GM23338 (cell line): ENCODE measurements at places on chromosomes 6 and 20. TPM values are rescaled to one million over a fixed set of nuclear protein-coding genes. Genes with fewer than 3 reads are reported as not detected.

C20orf202 gene
- polyA plus RNA-seq = 0.17 TPM in 1 of 2 replicates, not detected in the other

GRCh38 chr6:53756396-53756795, 38.4 kb upstream of the LRRC1 start:
- H3K27ac ChIP-seq = no peak overlapping the region
- H3K27me3 ChIP-seq = no peaks in the 10 kb centered on the region
- no peaks in the 10 kb centered on the region for H3K36me3 ChIP-seq
- no peak overlapping the region for H3K4me3 ChIP-seq
- no peak for DNase-seq

DNA sequence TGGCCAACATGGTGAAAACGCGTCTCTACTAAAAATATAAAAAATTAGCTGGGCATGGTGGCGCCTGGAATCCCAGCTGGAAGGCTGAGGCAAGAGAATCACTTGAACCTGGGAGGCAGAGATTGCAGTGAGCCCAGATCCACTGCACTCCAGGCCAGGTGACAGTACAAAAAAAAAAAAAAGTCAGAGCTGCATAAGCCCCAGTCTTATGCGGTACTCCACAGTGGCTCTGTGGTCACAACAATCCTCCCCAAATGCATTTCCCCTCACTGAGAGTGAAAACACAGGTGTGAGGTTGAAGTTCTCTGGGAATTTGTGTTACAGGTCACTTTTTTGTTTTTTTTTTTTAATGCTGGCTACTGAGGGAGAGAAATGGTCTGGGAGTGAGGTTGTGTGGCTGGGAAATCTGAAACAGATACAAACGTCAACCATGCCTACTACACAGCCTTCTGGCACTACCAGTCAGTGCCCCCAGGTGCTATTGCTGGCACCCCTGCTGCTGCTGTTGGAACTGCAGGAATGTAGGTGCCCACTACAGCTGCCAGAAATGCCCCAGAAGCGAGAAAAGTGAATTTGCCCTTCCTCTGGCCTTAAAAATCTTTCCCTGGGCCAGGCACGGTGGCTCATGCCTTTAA, 5.7 kb downstream of the MRPS26 start:
- H3K27me3 ChIP-seq = no peaks in the 10 kb centered on the region
- peak overlapping the region; percentile 39; the same call in 1 of the 2 replicates for H3K27ac ChIP-seq
- no peak overlapping the region for H3K4me3 ChIP-seq
- H3K36me3 ChIP-seq = peaks cover 18% of the 10 kb centered on the region; the same call in 1 of the 2 replicates
- DNase-seq = no peak
- H3K4me1 ChIP-seq = no peaks in the 10 kb centered on the region

- no peak overlapping the region for H3K4me3 ChIP-seq
- no peak overlapping the region for H3K27ac ChIP-seq
- H3K27me3 ChIP-seq = no peaks in the 10 kb centered on the region
- no peak for DNase-seq
Observed at GRCh38 chr6:126812651-126813050, 305.8 kb upstream of the RSPO3 start.

GRCh38 chr20:38110525-38111178, 54.4 kb downstream of the TGM2 start:
- H3K36me3 ChIP-seq = no peaks in the 10 kb centered on the region
- no peak overlapping the region for H3K27ac ChIP-seq
- no peak overlapping the region for H3K4me3 ChIP-seq
- no peak for DNase-seq
- H3K4me1 ChIP-seq = no peaks in the 10 kb centered on the region
- no peaks in the 10 kb centered on the region for H3K27me3 ChIP-seq

- no peaks in the 10 kb centered on the region for H3K4me1 ChIP-seq
- no peaks in the 10 kb centered on the region for H3K27me3 ChIP-seq
- H3K27ac ChIP-seq = no peak overlapping the region
- DNase-seq = peak; percentile 88
- H3K36me3 ChIP-seq = 0 out of 2 replicates have a peak, but pooled peaks cover 6% of the 10 kb centered on the region
Observed at GRCh38 chr6:132768051-132768517, 10.4 kb upstream of the VNN2 start.

DNA sequence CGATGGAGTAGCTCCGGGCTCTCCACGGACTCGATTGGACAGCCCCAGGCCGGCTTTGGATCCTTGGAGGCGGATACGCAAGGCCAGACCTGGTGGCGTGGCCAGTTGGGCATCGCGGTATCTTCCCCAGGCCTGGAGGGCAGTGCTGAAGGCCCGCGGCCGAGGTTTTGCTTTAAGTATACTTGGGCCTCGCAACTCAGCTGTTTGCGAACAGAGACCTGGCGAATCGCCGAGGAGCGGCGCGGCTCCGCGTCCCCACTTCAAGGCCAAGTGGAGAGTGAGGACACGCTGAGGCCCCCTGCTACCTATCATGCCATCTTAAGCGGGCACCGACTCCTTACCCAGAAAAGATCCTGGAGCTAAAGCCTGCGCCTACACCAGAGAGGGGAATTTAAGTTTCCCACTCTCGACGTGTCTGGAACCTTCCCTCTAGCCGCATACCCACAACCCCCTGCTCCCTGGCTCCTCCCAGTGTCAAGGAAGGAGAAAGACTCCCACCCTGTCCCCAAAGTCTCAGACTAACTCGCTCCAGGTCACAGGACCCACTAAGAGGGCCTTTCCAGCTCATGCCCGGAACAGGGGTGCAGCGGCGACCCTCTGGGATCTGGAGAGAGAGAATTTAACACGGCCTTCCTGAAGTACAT, 4.1 kb downstream of the LINC00237 start:
- DNase-seq = peak; percentile 73
- peak overlapping the region; percentile 67 for H3K4me3 ChIP-seq
- no peak overlapping the region for H3K27ac ChIP-seq
- H3K4me1 ChIP-seq = peaks cover 52% of the 10 kb centered on the region
- no peaks in the 10 kb centered on the region for H3K36me3 ChIP-seq
- peaks cover 100% of the 10 kb centered on the region for H3K27me3 ChIP-seq

RBPJL gene
- polyA plus RNA-seq = 0.42 and 0.44 TPM in 2 replicates

GRCh38 chr6:113169484-113169883, 687.7 kb upstream of the MARCKS start:
- DNase-seq = no peak
- H3K27ac ChIP-seq = no peak overlapping the region
- no peak overlapping the region for H3K4me3 ChIP-seq

DNA sequence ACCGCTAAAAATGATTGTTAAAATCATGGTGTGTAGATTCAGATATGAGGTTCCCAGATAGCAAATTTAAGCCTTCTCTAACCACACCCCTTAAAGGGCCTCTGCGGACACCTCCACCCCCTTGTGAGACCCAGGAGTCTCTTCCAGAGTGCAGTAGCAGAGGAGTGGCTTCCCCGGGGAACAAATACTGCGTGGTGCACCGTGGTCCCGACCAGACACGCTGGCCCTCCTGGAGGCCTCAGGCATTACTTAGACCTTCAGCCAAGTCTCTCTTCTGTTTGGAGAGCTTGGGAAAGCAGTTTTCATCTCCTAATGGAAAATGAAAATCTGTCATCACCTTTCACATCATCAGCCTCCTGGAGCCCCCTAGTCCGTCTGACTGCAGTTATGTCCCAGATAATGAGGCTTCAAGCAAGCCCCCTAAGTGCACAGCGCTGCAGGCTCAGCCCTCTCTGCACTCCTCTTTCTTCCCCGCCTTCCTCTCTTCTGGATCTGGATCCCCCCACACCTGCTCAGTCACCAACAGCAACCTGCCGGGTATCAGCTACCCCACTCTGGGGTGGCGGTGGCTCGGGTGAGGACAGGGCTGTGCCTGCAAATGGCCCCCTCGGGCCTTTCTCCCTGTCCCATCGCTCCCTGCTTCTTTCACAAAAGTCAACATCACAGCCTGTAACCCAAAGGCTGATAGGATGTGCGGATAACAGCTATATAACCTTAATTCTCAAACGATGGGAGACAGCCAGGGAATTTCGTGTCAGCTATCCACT, 58.8 kb upstream of the TAGAP start:
- peak; percentile 31 for DNase-seq
- no peaks in the 10 kb centered on the region for H3K27me3 ChIP-seq
- H3K4me1 ChIP-seq = peaks cover 7% of the 10 kb centered on the region; the same call in 1 of the 2 replicates

PROKR2 gene
- 1.8 and 1.9 TPM in 2 replicates for polyA plus RNA-seq

- H3K27ac ChIP-seq = no peak overlapping the region
- H3K4me3 ChIP-seq = peak overlapping the region; percentile 76
- peaks cover 12% of the 10 kb centered on the region for H3K4me1 ChIP-seq
- no peaks in the 10 kb centered on the region for H3K36me3 ChIP-seq
Observed at GRCh38 chr6:84773431-84774156, 9.2 kb upstream of the TBX18 start.

SAMD10 gene
- polyA plus RNA-seq = 2.1 and 3.2 TPM in 2 replicates

SYTL3 gene
- polyA plus RNA-seq = not detected in 2 replicates

LYRM4 gene
- polyA plus RNA-seq = 61.6 and 62.0 TPM in 2 replicates

GHRH gene
- 0.40 TPM in 1 of 2 replicates, not detected in the other for polyA plus RNA-seq

DNA sequence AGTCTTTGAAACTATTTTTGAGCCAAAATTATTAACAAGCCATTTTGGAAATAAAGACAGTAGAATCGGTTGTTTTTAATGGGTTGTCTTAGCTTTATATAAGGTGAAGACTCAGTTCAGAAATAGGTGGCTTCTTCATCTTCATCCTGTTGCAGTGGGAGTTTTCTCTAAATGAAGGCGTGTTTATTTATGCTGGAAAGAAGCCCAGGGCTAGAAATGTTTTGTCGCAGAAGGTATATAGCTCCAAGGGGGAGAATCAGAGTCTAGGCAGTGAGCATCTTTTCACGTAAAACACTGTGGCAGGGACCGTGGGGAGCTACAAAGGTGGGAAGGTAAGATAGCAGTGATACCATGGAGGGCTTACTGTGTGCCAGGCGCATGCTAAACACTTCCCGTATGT, 34.3 kb downstream of the FARS2 start:
- no peak overlapping the region for H3K4me3 ChIP-seq
- H3K36me3 ChIP-seq = no peaks in the 10 kb centered on the region
- H3K4me1 ChIP-seq = peaks cover 13% of the 10 kb centered on the region
- no peak overlapping the region for H3K27ac ChIP-seq
- H3K27me3 ChIP-seq = no peaks in the 10 kb centered on the region

GRCh38 chr20:23106271-23106851, 20.2 kb upstream of the CD93 start:
- H3K36me3 ChIP-seq = no peaks in the 10 kb centered on the region
- no peaks in the 10 kb centered on the region for H3K27me3 ChIP-seq
- no peak overlapping the region for H3K4me3 ChIP-seq
- no peak overlapping the region for H3K27ac ChIP-seq
- DNase-seq = peak; percentile 32
- no peaks in the 10 kb centered on the region for H3K4me1 ChIP-seq

MLN gene
- polyA plus RNA-seq = not detected in 2 replicates

DNA sequence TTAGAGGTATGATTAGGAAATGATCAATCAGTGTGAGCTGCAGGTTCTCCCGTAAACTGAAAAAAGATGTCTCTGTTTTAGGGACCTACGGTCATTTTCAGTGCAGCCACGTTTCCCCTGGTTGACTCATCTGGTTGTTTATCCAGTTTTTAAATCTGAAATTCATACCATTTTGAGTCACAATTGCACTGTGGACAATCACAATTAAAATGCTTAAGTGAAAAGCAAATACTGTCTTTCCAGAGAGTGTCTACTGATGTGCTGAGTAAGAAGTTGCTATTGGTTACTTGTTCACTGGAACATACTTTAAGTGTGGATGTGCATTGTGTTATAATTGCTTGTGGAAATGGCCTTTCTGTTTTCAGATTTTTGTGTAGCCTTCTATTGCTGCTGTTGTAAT, 305.1 kb upstream of the SASH1 start:
- H3K4me3 ChIP-seq = no peak overlapping the region
- H3K4me1 ChIP-seq = no peaks in the 10 kb centered on the region
- DNase-seq = no peak
- H3K27me3 ChIP-seq = no peaks in the 10 kb centered on the region

- no peaks in the 10 kb centered on the region for H3K27me3 ChIP-seq
- H3K27ac ChIP-seq = no peak overlapping the region
- no peaks in the 10 kb centered on the region for H3K36me3 ChIP-seq
- H3K4me3 ChIP-seq = no peak overlapping the region
- 0 out of 2 replicates have a peak, but pooled peaks cover 6% of the 10 kb centered on the region for H3K4me1 ChIP-seq
- no peak for DNase-seq
Observed at GRCh38 chr20:8870652-8871051, 198.2 kb upstream of the PLCB4 start.

- peak overlapping the region; percentile 63; the same call in 1 of the 2 replicates for H3K27ac ChIP-seq
- H3K4me1 ChIP-seq = no peaks in the 10 kb centered on the region; the same call in 1 of the 2 replicates
- DNase-seq = no peak
- H3K27me3 ChIP-seq = no peaks in the 10 kb centered on the region
Observed at GRCh38 chr20:31670371-31671228, 32.9 kb downstream of the COX4I2 start.

APOBEC2 gene
- polyA plus RNA-seq = 0.77 and 2.4 TPM in 2 replicates

- H3K4me1 ChIP-seq = peaks cover 100% of the 10 kb centered on the region
- no peaks in the 10 kb centered on the region for H3K27me3 ChIP-seq
- no peak overlapping the region for H3K4me3 ChIP-seq
- no peak for DNase-seq
- H3K27ac ChIP-seq = no peak overlapping the region
Observed at GRCh38 chr6:15339081-15339480, 93.2 kb downstream of the JARID2 start.

DNA sequence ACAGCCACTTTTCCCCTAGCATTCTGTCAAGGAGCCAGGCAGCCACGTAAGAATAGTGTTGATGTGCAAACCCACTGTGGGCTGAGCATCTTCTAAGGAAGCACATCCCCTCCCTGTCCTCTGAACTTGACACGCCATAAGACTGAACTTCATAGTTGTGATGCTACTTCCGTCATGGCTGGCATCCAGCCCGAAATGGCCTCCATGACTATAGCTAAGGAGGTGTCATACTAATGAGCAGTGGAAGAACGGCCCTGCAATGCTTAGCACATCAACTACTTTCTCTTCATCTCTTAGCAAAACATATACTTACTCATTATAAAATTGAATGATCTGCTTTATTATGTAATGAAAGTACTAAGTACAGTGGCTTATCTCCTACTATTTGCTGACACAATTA, 110.2 kb downstream of the GJA10 start:
- H3K4me3 ChIP-seq = no peak overlapping the region
- no peak overlapping the region for H3K27ac ChIP-seq
- no peak for DNase-seq
- no peaks in the 10 kb centered on the region for H3K27me3 ChIP-seq
- no peaks in the 10 kb centered on the region for H3K36me3 ChIP-seq

TNF gene
- polyA plus RNA-seq = 0.11 TPM in 1 of 2 replicates, not detected in the other

ITCH gene
- 16.1 and 16.4 TPM in 2 replicates for polyA plus RNA-seq

- H3K36me3 ChIP-seq = peaks cover 5% of the 10 kb centered on the region; the same call in 1 of the 2 replicates
- no peaks in the 10 kb centered on the region for H3K27me3 ChIP-seq
- no peak for DNase-seq
- H3K4me3 ChIP-seq = no peak overlapping the region
Observed at GRCh38 chr6:161161889-161162624, 111.8 kb downstream of the AGPAT4 start.

- peaks cover 61% of the 10 kb centered on the region for H3K4me1 ChIP-seq
- DNase-seq = no peak
- H3K27me3 ChIP-seq = no peaks in the 10 kb centered on the region
- H3K4me3 ChIP-seq = no peak overlapping the region
Observed at GRCh38 chr6:700490-700889, 7.6 kb upstream of the EXOC2 start.

RALGAPA2 gene
- 7.8 and 13.1 TPM in 2 replicates for polyA plus RNA-seq
